Choroid plexus epithelial cell (primary cell): ENCODE measurements at places on chromosomes 2 and 18.

DNA sequence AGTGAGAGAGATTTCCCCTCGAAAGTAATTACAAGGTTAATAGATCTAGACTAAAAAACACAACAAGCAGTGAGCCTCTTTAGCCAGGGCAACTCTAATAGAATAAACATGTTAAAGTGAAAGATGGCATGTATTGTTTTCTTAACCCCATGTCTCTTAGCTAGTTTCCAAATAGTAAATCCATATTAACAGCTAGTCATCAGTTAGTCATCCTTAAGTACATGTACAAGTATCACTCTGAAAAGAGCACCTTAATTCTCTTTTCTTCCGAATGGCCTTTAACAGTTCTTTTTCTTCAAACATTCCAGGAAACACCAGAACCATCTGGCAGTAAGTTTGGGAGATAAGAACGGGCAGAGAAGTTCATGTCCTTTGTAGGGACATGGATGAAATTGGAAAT is 1480.0 kb downstream of the LRP1B start:
- DNase-seq = peak; percentile 46

DNA sequence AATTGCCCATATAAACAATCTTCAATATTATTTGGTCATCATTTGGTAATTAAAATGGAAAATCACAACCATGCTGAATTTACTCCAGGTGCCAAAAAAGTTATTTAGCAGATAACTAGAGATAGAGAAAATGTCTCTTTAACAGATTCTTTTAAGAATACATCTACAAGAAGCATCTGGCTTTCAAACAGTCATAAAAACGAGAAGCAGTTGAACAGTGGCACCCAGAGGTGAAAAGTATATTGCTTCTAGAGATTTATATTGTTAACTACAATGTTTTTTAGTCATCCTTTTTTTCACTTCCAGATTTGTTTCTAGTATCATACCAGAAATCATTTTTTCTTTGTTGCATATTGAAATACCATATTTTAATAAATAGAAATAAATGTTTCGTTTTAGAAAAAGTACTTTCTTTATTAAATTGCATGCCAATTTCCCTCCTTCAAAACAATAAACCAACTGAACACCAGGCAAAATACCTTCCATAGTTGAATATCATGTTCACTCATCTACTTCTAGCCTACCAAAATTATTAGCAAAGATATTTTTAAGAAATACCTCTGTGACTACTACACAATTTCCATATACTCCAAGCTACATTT is 65.4 kb upstream of the HNRNPA3 start:
- peak; percentile 80 for DNase-seq

DNA sequence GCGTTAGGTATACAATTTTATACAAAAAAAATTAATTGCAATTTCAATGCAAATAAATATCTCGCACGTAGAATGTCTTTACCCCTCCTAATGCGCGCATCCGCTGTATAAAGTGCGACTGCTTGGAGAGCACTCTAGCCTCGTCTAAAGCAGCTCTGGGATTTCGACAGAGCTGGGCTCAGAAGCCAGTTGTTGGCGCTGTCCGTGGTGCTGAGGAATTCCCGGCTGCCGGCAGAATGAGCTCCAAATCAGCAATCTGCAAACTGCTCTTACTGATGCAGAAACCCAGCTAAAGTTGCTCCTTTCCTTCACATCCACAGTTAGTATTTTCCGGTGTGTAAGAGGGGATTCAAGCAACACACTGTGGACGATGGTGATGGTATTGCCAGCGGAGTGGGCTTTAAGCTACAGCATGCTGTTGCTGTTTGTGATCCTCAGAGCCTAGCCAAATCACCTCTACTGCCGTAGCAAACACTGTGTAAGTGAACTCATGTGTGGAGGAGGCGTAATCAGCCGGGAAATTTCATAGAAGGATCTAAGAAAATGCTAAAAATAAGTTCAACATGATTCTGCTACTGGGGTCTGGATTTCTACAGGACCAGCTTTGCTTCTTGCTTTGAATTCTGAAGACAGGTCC is at the start of gene VWC2L:
TSS of gene VWC2L (plus strand) at position 137 of the 637 bp plus-strand sequence. CDS start 3,140 bp downstream, outside the sequence.
- DNase-seq = peak; percentile 80

DNA sequence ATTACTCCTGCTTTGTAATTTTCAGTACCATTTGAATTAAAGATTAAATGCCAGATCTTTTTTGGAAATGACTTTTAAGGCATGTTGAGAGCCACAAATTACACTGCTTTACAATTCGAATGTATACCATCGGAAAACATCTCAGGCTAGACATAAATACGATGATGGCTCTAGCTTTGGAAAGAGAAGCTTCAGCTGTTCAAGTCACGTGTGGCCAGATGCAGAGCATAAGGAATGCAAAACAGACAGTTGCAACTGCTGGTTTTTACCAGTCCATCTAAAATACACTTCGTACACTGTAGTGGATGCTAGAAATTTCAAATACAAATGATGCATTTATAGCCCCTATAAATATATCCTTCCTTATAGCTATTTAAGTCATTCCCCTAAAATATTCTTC is 8.0 kb downstream of the ZNF516 start:
- no peak for DNase-seq

- DNase-seq = peak; percentile 89
Measured at GRCh38 chr2:51711766-51712165, 679.8 kb upstream of the NRXN1 start.

DNA sequence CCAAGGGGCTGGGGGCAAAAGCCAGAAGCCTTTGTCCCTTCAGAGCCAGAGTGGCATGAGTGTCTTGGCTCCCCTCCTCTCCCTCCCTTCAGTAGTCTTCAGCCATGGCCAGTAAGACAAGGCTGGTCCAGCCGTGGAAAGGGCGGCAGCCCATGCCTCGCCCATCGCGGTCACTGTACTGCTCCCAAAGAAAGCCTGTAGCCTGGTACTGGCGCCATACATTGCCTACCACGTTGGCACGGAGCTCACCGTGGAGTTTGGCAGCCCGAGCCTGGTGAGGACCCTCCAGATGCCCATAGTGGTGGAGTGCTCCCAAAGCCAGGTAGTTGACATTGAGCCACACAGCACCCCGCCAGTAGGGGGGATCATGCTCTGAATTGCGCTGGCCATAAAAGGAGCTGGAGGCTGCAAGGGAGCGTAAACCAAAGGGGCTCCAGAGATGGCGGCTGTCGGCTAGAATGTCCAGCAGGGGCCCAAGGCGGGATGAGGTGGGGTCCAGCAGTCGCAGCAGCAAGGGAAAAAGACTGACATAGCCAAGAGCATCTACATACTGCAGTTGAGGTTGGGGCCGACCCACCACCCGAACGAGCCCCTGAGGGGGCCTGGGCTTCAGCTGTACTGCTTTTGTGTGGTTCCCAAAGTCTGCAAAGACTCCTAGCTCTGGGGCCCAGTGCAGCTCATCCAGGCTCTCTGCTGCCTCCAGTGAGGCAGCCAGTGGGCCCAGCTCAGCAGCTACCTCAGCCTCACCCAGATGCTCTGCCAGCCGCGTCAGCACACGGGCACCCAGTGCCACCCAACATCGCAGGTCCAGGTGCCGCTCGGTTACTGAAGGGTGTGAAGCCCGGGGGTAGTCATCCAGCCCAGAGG is 3.2 kb downstream of the WBP1 start:
- no peak for DNase-seq

GRCh38 chr18:49610022-49610445 is 48.2 kb downstream of the LIPG start:
- no peak for DNase-seq

GRCh38 chr18:9001209-9001608 is 101.3 kb upstream of the NDUFV2 start:
- peak; percentile 41 for DNase-seq

DNA sequence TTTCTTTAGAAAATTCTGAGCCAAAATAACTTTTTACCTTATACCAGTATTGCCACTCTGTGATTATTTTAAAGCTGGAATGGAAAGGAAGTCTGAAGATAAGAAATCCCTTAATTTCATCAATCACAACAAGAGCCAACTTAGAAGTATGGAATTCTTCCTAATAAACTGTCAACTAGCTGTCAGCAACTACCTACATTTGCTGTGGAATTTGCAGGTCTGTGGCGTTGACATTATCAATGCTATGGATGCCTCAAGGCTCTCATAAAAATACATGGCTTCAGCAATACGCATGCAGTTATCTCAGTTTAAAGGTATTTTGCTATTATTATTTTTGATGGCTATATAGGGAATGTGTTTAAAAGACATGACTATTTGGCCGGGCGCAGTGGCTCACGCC is 108.5 kb downstream of the ABCA12 start:
- no peak for DNase-seq

- no peak for DNase-seq
Measured at GRCh38 chr2:71938108-71938507, 209.6 kb downstream of the CYP26B1 start.

GRCh38 chr2:236164925-236165841 is 3.0 kb downstream of the GBX2 start:
- DNase-seq = no peak

DNA sequence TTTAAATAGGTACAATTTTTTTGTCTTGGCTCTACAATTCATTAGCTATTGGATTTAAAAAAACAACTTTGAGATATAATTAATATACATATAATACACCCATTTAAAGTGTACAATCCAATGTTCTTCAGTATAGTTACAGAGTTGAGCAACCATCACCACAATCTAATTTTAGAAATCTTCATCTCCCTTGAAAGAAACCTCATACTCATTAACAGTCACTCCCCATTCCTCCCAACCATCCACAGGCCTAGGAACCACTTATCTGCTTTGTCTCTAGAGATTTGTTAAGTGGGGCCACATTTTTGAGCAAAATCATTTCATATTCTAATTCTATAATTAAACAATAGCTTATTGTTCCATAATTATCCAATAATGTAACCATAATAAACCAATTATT is 32.6 kb downstream of the MRPL33 start:
- DNase-seq = peak; percentile 50

GRCh38 chr2:106316915-106317314 is 122.8 kb upstream of the UXS1 start:
- DNase-seq = no peak

DNA sequence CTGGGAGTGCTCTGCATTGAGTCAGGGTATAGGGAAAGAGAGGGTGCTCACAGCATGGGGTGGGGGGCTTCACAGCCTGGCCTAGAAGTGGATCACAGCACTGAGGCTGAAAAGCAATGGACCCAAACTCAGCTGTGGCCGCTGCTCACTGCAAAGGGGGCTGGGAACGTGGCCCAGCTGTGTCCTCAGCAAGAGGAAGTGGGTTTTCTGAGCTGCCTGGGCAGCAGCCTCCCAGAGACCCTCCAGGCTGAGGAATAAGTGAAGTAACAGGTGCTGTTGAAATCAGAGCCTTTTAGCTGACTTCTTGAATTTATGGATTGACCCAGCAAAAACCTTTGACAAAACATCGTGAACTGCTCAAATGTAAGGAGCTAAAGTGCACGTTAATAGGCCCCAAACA is 35.2 kb downstream of the PTGR3 start:
- no peak for DNase-seq

- DNase-seq = no peak
Measured at GRCh38 chr2:37617119-37617892, 54.1 kb downstream of the CDC42EP3 start.

- DNase-seq = peak; percentile 97
Measured at GRCh38 chr2:151828143-151828889, at the start of gene ARL5A. Gene ARL5A, minus strand, starts transcription at chr2:151828421. Its CDS starts 245 bp downstream, at chr2:151828176.

DNA sequence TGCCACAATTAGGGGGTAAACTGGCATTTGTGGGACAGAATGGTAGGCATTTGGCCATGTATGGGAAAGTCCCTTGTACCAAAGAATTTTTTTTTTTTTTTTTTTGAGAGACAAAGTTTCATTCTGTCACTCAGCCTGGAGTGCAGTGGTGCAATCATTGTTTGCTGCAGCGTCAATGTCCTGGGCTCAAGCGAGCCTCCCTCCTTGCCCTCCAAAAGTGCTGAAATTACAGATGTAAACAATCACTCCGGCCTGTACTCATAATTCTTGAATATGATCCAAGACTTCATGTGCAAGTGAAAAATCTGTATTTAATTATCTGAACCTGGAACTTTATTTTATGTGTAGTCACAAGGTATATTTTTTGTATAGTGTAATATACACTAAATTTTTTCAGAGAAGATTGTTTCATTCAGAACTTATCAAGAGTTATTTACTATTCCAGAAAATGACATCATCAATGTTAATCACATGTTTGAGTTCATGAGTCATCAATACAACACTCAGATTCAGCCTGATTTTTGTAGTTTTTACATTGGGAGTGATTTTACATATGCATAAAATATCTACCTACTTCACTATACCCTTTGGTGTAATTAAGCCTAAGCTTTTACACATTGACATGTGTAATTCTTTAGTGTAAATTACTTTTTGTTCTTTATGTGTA is 138.7 kb upstream of the L3MBTL4 start:
- peak; percentile 32 for DNase-seq

DNA sequence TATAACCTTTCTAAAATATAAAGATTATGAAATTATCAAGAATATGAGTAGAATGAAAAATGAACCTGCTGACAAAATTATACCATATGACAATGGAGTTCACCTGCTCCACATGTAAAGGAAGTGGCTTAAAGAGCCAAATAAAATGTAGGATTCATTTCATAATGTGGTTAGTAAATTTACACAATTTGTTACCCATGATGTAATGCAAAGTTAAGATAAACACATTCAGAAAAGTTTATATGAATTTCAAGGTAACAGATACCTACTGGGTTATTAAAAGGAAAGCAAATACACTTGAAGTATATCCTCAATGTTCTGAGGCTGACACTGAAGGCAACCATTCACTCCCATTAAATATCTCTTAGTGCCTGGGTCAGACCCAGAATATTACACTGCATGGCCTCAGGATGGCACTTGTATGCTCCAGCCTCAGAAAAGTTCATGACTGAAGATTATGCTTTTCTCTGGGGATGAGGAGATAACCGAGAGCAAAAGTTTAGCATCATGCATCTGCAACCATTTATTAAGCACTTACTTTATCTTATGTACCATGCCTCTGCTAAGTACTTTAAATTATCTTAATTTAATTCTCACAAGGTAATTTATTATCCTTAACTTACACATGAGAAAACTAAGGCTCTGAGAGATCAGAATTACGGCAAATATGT is 6.2 kb downstream of the STRN start:
- DNase-seq = no peak

DNA sequence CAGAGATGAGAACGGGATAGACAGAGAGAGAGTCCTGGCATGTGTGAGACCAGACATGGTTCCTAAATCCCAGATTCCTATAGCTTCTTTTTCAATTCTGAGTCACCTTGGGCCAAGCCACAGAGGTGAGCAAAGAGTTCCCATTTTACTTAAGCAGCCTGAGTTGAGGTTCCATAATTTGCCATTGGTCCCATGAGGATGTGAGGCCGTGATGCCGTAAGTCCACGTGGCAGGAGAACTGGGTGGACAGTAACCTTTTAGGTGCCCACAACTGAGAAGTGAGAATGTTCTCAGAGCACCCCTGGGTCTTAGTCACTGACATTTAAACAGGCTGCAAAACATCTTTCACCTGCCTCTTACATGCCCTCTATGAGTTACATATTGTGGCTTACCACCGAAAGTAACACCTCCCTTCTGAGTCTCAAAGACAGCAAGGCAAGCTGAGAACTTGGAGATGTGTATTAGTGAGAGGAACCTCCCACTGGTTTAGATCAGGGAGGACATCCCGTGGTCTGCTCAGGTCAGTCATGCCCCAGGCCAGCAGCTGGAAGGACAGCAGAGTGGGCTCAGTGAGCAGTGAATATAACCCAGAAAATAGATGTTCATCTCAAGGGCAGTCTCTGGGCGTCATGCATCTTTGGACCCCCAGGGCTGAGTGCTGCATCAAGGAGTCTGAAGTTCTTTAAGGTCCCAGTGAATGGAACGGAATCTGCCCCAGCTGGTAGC is 127.9 kb upstream of the LGALSL start:
- no peak for DNase-seq
